Neural cell (in vitro differentiated cells): ENCODE measurements at places on chromosomes 6 and 20. TPM values are rescaled to one million over a fixed set of nuclear protein-coding genes. Genes with fewer than 3 reads are reported as not detected.

Gene ABHD16B
- not detected in 2 replicates for polyA plus RNA-seq

Gene PRND
- polyA plus RNA-seq, result not detected in 2 replicates

Gene KLC4
- polyA plus RNA-seq, result 74.0 and 75.3 TPM in 2 replicates

Gene LRRN4
- polyA plus RNA-seq, result 0.14 and 0.26 TPM in 2 replicates

Gene CDSN
- not detected in 2 replicates for polyA plus RNA-seq

Gene AGPAT1
- polyA plus RNA-seq, result 24.7 and 28.4 TPM in 2 replicates

Gene NKX2-4
- polyA plus RNA-seq, result not detected in 2 replicates

Gene YTHDF1
- polyA plus RNA-seq, result 36.9 and 38.2 TPM in 2 replicates

Gene KCNK16
- not detected in 2 replicates for polyA plus RNA-seq
